Activated CD8-positive, alpha-beta T cell treated with anti-CD3 and anti-CD28 coated beads, Interleukin-2, amount 10 ng/mL, durations not matched to agents 7 days and 5 days (primary cell): ENCODE measurements at places on chromosomes 11 and 22.

DNA sequence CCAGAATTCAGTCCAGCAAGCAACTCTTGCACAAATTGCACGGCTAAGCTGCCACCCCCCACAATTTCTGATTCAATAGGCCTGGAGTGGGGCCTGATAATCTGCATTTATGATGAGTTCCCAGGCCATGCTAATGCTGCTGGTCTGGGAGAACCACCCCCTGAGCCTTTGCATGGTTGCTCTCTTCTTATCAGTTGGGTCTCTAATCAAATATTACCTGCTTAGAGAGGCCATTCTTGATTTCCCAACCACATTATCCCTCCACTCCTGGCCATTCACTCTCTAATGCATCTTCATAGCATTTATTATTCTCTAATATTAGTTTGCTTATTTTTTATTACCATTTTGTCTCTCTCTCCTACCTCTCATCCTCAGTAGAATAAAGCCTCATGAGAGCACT lies 99.5 kb downstream of the NAV2 start:
- no peak for DNase-seq

DNA sequence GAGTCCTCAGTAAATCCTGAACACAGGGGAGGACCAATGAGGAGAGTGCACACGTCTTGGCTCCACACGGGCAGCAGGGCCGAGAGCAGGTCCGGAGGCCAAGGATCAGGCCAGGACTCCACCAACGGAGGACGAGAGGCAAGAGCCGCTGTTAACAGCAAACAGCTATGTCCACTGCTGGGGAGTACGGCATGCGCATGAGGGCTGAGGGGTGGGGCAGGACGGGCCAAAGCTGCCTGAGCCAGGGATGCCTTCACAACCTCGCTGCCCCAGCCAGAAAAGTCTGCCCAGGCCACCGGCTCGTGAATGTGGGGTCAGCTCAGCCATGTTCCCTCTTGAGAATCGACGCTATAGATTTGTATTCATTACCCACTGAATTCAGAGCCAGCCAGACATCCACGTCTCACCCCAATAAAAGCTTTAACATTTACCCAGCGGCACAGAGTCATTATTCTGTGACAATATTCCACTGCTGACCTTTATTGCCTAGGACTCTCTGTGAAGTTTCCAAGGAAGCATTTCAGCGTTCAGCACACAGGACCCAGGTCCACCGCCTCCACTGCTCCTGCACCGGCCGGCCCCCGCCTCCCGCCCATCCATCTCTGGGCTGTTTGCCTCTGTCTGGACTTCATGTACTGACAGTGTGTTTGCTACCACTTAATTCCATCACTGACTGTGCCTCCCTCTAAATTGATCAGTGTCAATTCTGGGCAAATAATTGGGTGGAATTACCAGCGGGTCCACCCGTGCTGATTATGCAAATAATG lies 384.9 kb downstream of the SHANK2 start:
- no peak for DNase-seq

GRCh38 chr11:9266132-9266736 lies 1.1 kb upstream of the DENND5A start:
- DNase-seq = no peak

DNA sequence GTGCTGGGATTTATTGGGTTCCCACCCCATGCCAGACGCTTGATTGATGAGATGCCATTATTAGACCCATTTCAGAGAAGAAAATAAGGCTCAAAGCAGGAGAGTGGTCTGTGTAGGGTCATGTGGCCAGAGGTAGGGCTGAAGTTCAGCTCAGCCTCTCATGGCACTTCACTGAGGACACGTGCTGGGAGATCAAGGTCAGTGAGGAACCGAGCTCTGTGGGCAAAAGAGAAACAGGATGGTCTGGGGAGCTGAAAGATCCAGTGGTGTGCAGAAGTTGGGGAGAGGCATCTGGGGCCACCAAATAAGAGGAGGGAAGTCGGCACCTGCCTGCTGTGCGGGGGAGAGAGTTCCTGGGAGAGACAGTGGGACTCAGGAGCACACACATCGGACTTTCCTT lies 19.6 kb downstream of the RHOD start:
- DNase-seq = no peak

GRCh38 chr22:47163856-47164513 lies 401.5 kb downstream of the TBC1D22A start:
- DNase-seq = no peak

DNA sequence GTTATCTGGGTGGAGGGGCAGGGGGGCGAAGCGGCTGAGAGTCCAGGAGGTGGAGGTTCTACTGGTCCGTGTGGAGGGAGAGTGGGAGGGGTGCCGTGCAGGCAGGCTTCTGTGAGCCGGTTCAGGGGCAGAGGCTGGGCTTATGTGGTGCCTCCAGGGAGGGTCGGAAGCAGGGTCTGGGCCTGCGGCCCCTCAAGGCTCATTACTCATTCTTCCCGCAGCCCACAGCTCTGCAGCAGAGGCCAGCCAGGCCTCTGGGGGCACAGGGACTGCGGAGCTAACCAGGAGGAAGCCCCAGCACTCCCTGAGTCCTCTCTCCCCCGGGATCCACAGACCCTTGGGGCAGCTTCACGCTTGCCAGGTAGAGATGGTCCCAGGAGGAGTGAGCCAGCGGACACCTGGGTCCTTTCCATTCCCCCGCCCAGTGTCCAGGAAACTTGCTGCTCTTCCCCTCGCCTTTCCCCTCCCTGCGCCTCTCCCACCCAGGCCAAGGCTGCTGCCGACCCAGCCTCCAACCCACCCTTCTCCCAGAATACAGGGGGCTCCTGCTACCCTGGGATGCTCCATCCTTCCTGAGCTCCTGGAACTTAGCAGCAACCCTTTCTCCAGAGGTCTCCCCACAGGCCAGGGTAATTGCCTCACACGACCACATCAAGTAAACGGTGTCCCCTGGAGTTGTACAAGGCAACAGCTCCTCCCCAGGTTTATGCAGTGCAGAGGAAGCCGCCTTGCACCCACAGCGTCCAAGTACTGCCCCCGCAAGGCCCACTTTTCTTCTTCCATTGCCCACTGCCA lies 6.3 kb downstream of the NRXN2 start:
- DNase-seq = no peak

GRCh38 chr22:36902143-36902926 lies 11.1 kb upstream of the CSF2RB start:
- no peak for DNase-seq
